Neural crest cell (in vitro differentiated cells): ENCODE measurements at places on chromosomes 4 and X. TPM values are rescaled to one million over a fixed set of nuclear protein-coding genes. Genes with fewer than 3 reads are reported as not detected.

- H3K27ac ChIP-seq: peak overlapping the region; percentile 43
- no peak overlapping the region for H3K4me3 ChIP-seq
- H3K27me3 ChIP-seq: peaks cover 20% of the 10 kb centered on the region
Measured at GRCh38 chr4:8274765-8275547, 5.4 kb downstream of the HTRA3 start.

- DNase-seq: no peak
- H3K36me3 ChIP-seq: no peaks in the 10 kb centered on the region
- H3K27me3 ChIP-seq: no peaks in the 10 kb centered on the region
- H3K4me3 ChIP-seq: no peak overlapping the region
- H3K4me1 ChIP-seq: peaks cover 6% of the 10 kb centered on the region
Measured at GRCh38 chr4:156615066-156615531, 356.5 kb downstream of the PDGFC start.

DNA sequence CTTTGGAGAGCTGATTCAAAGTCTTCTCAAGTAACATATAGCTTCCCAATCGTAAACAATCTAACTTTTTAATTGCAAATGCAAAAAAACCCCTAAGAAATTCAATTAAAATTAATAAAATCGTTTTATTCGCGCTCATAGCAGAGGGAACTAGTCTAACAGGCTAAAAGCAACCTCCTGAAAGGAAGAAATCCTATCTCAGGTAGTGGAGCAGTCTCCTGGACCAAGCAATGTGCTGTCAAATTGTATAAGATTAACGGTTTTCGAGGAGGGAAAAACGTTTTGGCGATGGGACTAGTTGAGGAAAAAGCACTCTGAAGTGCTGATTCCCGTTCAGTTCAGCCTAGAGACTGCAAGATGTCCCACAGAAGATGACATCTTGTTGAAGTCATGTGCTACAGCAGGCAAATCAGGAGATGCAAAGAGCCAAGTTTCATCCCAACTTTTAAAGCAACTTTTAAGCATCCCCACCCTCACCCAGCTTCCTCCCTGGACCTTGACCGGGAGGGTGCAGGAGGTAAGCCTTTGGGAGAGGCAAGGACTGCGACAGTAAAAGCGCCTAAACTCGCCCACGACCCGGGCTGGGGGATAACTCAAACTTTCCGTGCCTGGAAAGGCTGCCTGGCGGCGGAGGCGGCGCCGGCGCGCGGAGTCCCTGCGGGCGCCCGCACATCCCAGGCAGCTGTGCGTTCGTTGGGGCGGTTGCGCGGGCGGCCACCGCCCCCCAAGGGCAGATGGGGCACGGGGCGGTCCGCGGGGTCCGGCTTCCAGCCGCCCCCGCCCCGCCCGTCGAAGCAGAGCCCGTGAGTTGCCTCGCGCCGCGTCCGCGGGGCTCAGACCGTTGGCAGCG lies 784 bp downstream of the MAP7D3 start:
- H3K36me3 ChIP-seq: no peaks in the 10 kb centered on the region
- DNase-seq: no peak
- no peaks in the 10 kb centered on the region for H3K27me3 ChIP-seq
- H3K4me1 ChIP-seq: peaks cover 13% of the 10 kb centered on the region
- H3K27ac ChIP-seq: no peak overlapping the region

- peaks cover 9% of the 10 kb centered on the region for H3K36me3 ChIP-seq
- no peaks in the 10 kb centered on the region for H3K4me1 ChIP-seq
- no peak overlapping the region for H3K4me3 ChIP-seq
- DNase-seq: no peak
Measured at GRCh38 chr4:182023469-182023868, 219.7 kb upstream of the TENM3 start.

GRCh38 chr4:169492436-169493163 lies 119.8 kb downstream of the NEK1 start:
- peaks cover 36% of the 10 kb centered on the region for H3K36me3 ChIP-seq
- H3K27me3 ChIP-seq: no peaks in the 10 kb centered on the region
- H3K4me1 ChIP-seq: no peaks in the 10 kb centered on the region
- peak; percentile 18 for DNase-seq
- no peak overlapping the region for H3K27ac ChIP-seq

Gene CNKSR2
- 21.0 and 22.4 TPM in 2 replicates for total RNA-seq
